Spinal cord (tissue), 10 donors: ENCODE measurements at places on chromosomes 3 and 15.

- DNase-seq, result no peak
- no peaks in the 10 kb centered on the region for H3K4me1 ChIP-seq
- no peaks in the 10 kb centered on the region for H3K36me3 ChIP-seq
- no peak overlapping the region for H3K27ac ChIP-seq
- H3K4me3 ChIP-seq, result no peak overlapping the region
Measured at GRCh38 chr3:99532246-99532645, 106.1 kb upstream of the COL8A1 start.

DNA sequence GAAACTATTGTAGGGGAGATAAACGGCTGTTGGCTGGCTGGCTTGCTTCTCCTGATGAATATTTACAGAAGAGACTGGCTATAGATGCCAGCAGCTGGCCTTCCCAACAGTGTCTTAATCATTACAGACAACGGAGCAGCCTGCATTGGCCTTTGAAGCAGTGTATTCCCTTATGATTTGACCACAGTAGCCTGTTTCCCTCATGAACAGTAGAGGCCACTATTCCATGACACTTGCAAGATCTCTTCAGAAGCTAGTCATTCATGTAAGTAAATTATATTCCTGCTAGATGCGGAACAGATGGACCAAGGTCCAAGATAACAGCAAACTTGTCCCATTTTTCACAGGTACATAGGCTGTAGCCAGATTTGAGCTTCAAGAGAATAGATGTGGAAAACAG is 47.3 kb downstream of the TMCO5A start:
- H3K27me3 ChIP-seq, result no peaks in the 10 kb centered on the region
- no peaks in the 10 kb centered on the region for H3K4me1 ChIP-seq
- no peak overlapping the region for H3K4me3 ChIP-seq

- no peak for DNase-seq
- no peaks in the 10 kb centered on the region for H3K36me3 ChIP-seq
- H3K27ac ChIP-seq, result no peak overlapping the region
- no peaks in the 10 kb centered on the region for H3K4me1 ChIP-seq
- no peaks in the 10 kb centered on the region for H3K27me3 ChIP-seq
- no peak overlapping the region for H3K4me3 ChIP-seq
Measured at GRCh38 chr3:86771741-86772512, 219.0 kb downstream of the VGLL3 start.

DNA sequence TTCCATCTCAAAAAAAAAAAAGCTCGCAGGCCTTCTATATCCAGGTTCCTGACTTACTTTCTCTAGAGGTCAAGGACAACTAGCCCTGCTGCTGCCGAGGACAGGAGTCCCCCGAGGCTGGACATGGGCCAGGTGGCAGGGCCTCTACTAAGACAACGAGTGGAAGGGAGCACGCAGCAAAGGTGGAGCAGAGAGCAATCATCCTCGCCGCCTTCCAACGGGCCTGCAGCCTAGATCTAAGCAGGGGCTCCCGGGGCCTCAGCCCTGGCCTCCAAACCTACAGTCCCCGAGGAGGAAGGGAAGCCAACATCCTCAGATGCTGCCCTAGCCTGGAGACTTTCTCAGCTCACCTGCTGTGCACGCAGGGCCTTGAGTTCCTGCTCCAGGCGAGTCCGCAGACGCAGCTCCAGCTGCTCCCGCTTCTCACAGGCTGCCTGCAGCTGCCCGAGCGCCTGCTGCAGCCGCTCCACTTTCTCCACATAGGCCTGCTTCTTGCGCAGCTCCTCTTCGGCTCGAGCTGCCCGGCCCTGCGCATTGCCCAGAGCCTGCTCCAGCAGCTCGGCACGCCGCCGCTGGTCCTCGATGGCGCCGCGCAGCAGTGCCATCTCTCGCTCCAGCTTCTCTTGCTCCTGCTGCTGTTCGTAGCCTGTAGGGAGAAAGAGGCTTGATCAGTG is 12.9 kb downstream of the AMOTL2 start:
- no peaks in the 10 kb centered on the region for H3K27me3 ChIP-seq
- no peak for DNase-seq
- peaks cover 95% of the 10 kb centered on the region for H3K36me3 ChIP-seq

DNA sequence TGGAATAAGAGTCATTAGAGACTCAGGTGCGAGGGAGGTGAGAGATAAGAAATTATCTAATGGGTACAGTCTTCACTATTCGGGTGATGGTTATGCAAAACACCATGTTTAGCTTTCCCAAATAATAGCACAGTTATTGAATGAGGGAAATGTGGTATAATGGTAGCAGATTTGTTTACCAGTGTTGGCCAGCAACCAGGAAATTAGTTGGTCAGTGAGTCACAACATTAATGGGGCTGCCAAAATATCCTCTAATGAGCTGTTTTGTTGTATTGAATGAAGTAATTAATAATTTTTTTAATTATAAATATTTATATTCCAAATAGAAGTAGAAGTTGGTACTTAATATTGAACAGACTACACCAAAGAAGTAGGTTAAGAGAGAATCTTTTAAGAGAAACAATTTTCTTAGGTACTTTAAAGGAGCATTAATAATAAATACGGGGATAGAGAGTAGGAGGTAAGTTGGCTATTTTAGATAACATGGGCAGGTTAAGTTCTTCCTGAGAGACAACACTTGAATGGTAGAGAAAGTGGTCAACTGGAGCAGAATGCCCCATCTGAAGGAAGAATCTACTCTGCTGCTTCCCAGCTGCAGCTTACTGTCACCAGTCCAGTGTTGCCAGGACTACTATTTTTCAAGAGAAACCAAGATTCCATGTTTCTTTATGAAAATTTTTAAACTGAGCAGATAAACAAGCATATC is 218.8 kb downstream of the UBE2E2 start:
- no peaks in the 10 kb centered on the region for H3K36me3 ChIP-seq
- no peak overlapping the region for H3K27ac ChIP-seq
- no peak overlapping the region for H3K4me3 ChIP-seq
- no peaks in the 10 kb centered on the region for H3K4me1 ChIP-seq
- no peaks in the 10 kb centered on the region for H3K27me3 ChIP-seq

DNA sequence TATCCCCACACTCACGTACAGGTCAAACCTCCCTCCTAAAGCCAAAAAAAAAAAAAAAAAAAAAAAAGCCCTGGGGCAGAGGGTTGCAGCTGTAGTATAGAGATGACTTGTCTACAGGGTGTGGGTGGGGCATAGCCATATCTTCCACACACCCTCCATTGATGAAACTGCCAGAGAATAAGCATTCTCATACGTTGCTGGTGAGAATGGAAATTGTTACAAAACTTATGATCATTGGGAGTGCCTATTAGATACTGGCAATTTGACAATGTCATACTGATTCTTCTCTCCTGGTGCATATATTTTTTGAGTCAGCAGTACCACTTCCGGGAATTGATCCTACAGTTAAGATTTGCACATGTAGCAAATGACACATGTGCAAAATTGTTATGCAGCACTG is 11.0 kb upstream of the CTNNB1 start:
- H3K27ac ChIP-seq, result no peak overlapping the region
- no peak for DNase-seq
- no peaks in the 10 kb centered on the region for H3K27me3 ChIP-seq
- no peaks in the 10 kb centered on the region for H3K4me1 ChIP-seq
- H3K4me3 ChIP-seq, result no peak overlapping the region
- no peaks in the 10 kb centered on the region for H3K36me3 ChIP-seq

DNA sequence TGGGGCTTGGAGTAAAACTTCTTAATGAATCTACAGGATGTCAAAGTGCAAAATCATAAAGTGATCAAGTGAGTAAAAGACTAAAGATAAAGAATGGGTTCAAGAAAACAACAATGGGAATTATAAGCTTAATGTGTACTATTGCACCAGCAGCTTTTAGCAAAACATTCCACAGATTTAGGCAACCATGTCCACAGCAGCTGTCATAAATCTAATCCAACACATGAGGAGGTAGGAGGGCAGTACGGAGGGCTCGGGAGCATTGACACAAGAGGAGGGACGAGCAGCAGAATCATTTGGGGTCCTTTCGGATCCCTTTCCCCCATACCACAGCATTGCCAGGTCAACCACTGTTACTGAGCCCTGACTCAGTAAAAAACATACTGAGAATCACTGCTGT is 464.3 kb upstream of the WNT5A start:
- DNase-seq, result no peak
- no peaks in the 10 kb centered on the region for H3K36me3 ChIP-seq
- no peaks in the 10 kb centered on the region for H3K4me1 ChIP-seq
- no peaks in the 10 kb centered on the region for H3K27me3 ChIP-seq

DNA sequence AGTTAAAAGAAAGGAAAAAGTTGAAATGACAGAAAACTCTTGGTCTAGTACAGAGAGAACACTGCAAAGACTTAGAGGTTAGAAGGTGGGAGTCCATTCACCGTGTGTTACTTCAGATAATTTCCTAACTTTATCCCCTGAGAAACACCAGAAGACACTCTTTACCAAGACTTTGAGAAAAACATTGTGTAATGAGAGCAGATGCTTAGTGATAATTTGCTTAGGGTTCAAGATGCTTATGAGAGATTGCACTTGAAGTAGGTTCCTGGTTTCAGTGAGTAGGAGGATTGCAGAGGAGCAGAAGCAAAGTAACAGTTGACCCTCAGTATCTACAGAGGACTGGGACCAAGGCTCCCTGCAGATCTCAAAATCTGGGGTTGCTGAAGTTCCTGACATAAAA is 594.1 kb downstream of the NR2F2 start:
- no peak for DNase-seq
- H3K4me3 ChIP-seq, result no peak overlapping the region
- no peak overlapping the region for H3K27ac ChIP-seq

- DNase-seq, result no peak
- no peak overlapping the region for H3K4me3 ChIP-seq
- H3K27ac ChIP-seq, result no peak overlapping the region
- no peaks in the 10 kb centered on the region for H3K36me3 ChIP-seq
Measured at GRCh38 chr3:26630669-26631389, 8.3 kb downstream of the LRRC3B start.

DNA sequence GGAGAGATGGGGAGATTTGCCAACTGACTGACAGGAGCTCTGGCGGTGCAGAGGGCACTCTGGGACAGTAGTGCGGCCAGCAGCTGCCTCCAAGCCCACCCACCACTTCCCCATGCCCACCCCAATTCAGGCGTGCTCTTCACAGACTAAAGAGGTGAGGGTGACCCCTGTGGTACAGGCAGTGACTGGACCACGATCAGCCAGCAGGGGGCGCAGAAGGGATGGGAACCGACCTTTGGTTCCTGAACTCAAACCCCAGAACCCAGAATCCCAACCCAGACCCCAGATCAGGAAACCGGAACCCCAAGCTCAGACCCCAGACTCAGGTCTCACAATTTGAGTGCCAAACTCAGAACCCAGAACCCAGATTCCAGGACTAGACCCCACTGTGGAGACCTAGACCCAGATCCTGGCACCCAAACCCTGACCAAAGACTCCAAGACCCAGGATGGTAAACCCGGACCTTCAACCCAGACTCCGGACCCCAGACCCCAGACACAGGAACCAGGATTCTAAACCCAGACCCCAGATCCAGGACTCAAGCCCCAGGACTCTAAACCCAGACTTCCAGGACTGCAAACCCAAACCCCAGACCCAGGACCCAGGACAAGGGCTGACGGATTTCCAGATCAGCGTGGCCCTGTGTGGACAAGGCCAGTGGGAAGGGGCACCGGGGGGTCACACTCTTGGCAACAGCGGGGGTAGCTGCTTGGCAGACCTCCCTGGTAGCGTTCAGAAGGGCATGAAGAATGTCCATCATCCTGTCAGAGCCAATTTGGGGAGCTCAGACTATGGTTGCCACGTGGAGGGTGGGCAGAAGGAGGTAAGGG is 3.7 kb upstream of the MYL3 start:
- no peak overlapping the region for H3K4me3 ChIP-seq
- H3K36me3 ChIP-seq, result no peaks in the 10 kb centered on the region
- DNase-seq, result no peak

DNA sequence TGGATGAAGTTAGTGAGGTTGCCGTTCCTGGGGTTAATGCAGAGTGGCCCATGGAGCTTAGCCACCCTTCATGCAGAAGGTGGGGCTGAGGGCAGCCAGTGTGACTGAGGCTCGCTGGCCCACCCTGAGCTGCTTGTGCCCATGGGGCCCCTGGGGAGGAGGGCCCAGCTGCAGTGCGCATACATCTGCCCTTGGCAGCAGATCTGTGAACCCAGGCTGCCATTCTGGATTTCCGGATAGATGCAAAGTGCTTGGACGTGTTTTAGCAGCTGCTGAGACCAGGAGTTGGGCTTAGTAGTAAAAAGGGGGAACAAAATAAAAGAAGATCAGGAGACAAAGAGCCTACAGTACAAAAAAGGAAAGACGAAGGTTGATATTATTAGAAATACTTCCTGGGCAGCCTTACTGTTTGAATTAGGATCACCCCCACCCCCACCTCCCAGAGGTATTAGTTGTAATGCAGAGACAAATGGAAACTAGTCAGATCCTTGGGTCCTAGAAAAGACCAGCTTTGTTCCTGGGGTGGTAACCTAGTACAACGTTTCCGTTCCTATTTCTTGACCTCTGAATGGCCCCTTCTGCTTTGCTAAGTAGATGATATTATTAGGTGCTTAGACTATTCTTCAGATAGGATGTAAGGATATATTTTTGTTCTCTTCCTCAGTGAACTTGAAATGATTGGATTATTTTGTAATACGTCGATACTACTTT is 70.2 kb downstream of the IGF1R start:
- no peak overlapping the region for H3K27ac ChIP-seq
- no peak for DNase-seq
- no peak overlapping the region for H3K4me3 ChIP-seq
- H3K4me1 ChIP-seq, result peaks cover 39% of the 10 kb centered on the region
- no peaks in the 10 kb centered on the region for H3K27me3 ChIP-seq

DNA sequence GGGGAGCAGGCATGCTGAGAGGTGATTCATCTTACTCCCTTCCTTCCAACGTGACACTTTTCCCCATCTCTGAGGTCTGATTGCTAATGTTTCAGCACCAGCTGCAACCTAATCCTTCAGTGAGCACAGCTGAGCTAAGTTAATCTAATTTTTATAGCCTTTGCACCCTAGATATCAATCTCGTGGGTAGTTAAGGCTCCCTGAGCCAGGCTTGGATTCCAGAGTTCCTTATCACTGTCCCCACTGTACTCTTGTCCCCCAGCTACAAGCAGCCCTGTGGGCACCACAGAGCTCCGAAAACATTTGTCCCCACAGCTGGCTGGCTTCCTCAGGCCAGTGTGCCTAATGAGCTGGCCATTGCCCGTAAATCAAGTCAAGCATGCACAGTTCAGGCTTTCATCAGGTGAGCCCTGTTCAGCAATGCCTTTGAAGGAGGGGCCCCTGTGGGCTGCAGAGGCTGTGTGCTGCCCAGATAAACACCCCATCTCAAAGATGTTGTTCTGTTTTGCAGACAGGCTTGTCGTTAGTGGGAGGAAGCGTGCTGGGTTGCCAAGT is 376.9 kb upstream of the RASGRP1 start:
- no peaks in the 10 kb centered on the region for H3K27me3 ChIP-seq
- no peaks in the 10 kb centered on the region for H3K36me3 ChIP-seq
- H3K4me1 ChIP-seq, result peaks cover 7% of the 10 kb centered on the region
- H3K4me3 ChIP-seq, result no peak overlapping the region

GRCh38 chr3:160437083-160437455 is 12.5 kb downstream of the TRIM59 start:
- DNase-seq, result no peak
- H3K27ac ChIP-seq, result no peak overlapping the region
- peaks cover 4% of the 10 kb centered on the region for H3K36me3 ChIP-seq
- no peaks in the 10 kb centered on the region for H3K4me1 ChIP-seq

DNA sequence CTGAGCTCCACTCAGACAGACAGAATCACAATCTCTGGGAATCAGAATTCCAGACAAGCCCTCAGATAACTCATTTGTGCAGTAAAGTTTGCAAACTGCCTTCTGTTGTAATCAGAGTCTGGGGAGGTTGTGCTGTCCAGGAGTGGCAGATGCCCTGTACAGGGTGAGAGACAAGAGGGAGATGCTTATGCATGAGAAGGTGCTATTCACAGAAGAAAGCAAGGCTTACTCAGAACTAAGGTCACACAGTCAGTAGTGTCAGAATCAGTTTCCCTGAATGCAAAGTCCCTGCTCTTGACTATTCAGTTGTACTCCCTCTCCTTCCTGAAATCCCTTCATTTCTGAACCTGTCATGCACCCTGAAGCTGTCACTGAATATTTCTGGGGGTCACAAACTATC is 43.7 kb downstream of the SRPRB start:
- H3K36me3 ChIP-seq, result peaks cover 3% of the 10 kb centered on the region
- peaks cover 11% of the 10 kb centered on the region for H3K4me1 ChIP-seq
- no peak for DNase-seq
